ENCODE measurements at places on chromosomes 3 and 15.
A peak's percentile ranks its signal among the peaks of the same experiment; 100 is the strongest.

- peak; percentile 13 for DNase-seq
Observed at GRCh38 chr3:96813820-96814650, at the start of gene EPHA6. TSS of gene EPHA6 (plus strand) at chr3:96814594.

- DNase-seq = no peak
Observed at GRCh38 chr3:147403511-147403910, 2.8 kb downstream of the ZIC4 start.

DNA sequence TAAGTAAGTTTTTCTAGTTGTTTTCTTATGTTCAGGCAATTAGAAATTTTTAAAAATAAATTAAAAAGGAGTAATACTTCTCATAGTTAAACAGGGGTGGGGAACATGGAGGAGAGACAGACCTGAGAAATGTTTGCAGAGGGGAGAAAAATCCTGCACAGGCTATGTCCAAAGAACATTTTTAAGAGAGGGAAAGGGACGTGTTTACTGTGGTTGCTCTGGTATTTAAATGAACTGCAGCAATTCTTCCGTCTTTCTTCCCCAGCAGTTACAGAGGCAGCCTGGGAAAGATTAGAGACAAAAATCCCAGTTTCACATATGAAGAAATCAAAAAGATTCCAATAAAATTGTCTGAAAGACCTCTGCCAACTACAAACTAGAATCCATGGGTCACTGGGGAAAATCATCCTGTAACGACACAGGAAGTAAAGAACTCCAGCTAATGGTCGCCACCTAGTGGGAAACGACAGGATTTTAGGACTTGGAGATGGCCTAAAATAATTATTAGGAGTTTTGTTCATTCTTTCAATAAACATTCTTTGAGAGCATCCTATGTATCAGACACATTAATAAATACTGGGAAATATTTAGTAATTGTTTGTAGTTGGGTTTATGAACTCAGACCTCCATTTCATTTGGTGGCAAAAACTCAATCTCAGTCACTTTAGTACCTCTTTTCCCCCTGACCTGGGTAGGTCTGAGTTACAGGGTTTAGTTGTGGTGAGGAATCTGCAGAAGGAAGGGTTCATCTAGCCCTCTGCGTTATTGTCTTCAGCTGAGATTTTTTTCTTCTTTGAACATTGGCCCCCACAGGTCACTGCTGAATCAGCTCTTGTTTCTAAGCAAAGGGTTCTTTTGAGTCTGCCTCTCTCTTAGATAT is 69.9 kb upstream of the GOLIM4 start:
- peak; percentile 58 for DNase-seq

DNA sequence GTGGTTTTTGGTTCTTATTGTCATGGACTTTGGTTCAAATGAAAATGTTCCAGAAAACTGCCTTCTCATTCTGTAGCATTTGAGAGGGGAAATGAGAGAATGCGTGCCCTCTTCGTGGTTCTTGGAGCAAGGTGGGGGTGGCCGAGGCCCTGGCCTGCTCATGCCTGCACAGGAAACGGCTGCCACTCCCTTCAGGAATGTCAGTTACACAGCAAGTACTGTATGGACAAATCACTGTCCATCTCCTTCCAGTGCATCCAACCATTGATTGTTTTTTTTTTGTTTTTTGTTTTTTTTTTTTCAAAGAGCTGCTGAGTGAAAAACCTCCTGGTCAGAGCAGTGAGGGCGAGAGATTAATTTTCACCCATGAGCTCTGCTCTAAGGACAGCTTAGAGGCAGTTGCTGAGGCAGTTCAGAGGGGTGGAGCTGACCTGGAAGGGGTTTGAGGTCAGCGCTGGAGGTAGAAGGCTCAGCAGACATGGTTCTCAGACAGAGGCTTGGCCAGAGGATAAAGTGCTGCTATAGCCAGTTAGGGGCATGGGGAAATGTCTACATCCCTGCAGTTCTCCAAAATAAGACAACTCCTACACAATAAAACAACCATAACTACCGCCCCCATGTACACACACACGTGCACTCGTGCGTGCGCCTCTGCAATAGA is 20.2 kb upstream of the KIF23 start:
- DNase-seq = no peak

GRCh38 chr3:185236969-185237368 is 16.9 kb downstream of the EHHADH start:
- no peak for DNase-seq

DNA sequence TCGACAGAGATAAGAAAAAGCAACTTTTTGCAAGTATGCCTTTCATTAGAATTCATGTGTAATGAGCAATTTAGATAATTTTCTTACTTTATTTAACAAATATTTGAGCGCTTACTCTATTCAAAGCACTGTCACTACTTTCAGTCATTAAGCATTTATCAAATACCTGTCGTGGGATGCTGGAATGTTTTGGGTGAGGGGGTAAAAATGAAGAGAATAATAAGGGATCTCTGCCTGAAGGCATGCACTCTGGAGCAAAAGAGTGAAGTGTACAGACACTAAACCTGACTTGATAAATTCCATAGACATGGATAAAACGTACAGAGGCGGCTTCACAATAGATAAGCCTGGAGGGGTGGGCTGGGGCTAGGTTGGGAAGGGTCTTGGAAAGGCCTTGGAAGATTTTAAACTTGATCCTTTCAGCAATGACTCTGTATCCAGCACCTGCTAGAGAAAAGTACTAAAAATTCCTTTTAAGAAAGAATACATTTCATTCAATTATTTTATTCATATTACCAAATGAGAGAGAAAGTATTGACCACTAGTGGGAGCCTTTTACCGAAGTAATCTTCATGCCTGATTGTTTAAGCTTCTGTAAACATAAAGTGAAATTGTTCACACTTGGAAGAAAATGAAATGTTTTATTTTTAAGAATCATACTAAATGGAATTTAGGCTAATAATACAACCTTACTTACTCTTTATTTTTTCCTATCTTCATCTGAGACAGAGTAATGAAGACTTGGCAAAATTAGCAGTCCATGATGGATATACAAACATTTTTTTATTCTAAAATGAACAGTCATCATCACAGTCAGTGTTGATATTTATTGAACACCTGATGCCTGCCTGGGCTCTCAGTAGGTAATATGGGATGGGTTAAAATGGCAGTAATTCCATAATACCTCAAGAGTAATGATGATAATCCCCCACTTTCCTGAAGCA is 113.2 kb downstream of the PPP2R3A start:
- peak; percentile 35 for DNase-seq

DNA sequence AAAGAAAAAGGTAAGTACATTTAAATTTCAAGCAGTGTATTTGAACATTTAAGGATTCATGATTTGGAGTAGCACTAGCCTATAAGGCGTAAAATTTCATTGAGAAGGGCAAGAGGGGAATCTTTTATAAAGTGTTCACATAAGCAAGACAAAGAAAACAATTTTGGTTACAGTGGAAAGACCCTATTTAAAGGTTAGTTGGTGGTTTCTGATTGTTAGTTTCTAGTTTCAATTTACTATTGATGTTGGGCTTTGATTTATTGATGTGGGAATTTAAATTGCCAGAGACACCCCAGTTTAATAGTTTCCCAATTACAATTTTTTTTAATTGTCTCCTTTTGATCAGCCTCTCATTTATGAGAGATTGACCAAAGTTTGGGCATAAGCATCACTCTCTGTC is 19.5 kb downstream of the ROBO2 start:
- DNase-seq = no peak

DNA sequence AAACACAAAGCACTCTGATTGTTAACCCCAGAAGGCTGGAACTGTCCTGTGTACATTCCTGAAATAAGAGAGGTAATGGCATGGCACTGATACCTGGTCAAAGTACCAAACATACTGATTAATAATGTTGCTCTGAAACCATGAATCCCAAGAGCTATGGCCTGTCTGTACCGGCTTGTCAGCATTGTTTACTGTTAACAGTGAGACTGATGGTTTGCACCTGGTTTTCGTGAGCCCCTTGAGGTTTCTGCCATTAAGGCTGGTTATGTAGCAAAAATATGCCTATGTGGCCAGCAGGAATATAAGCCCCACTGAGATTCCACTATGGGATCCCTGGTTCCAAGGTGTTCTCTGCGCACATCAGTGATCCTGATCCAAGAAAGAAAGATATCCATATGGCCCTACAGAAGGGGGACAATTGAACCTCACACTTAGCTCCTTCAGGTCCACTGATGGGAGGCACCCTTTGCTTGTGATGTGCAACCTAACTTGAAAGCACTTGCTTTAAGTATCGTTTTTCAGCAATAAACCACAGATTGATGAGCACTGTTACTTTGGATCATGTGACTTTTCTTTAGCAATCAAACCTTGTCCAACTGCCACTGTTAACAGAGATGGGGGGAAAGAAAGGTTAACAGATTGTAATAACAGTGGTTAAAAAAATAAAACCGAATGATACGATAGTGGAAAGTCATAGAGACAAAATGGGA is 65.2 kb downstream of the TBL1XR1 start:
- peak; percentile 33 for DNase-seq

DNA sequence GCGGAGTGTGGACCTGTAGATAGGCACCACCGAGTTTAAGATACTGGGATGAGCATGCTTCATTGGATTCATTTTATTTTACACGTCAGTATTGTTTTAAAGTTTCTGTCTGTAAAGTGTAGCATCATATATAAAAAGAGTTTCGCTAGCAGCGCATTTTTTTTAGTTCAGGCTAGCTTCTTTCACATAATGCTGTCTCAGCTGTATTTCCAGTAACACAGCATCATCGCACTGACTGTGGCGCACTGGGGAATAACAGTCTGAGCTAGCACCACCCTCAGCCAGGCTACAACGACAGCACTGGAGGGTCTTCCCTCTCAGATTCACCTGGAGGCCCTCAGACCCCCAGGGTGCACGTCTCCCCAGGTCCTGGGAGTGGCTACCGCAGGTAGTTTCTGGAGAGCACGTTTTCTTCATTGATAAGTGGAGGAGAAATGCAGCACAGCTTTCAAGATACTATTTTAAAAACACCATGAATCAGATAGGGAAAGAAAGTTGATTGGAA is 29.5 kb downstream of the SYNM start:
- no peak for DNase-seq

- no peak for DNase-seq
Observed at GRCh38 chr3:58724336-58724735, 57.8 kb upstream of the FAM3D start.

- DNase-seq = peak; percentile 22
Observed at GRCh38 chr15:88606070-88606794, 14.9 kb upstream of the AEN start.

GRCh38 chr3:861721-862120 is 231.1 kb upstream of the CNTN6 start:
- DNase-seq = no peak

GRCh38 chr3:115092220-115092791 is 54.8 kb downstream of the ZBTB20 start:
- DNase-seq = peak; percentile 31

DNA sequence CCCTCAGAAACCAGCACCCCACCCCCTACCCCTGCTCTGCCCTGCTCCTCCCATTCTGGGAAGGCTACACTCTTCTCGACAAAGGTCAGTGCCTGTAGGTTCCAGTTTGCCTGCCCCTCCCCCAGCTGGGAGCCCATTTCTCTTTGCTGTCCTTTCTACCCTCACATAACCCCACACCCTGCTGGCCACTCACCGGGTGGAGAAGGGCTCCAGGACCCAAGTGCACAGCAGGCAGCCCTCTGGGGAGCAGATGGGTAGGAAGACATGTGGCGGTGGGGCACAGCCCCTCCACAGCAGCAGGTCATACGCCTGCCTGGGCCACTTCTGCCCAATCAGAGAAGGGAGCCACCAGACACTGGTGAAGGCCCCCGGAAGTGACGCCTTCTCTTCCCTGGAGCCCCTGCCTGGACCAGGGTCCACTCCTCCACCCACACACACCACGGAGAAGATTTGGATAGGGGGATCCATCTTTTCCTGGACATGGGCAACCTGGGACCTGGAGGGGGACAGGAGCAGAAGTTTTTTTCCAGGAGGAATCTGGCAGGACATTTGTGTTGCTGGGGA is at the start of gene THPO:
THPO (minus strand) TSS at position 326 of the 564 bp plus-strand sequence. CDS start 1,948 bp downstream, outside the sequence.
- peak; percentile 89 for DNase-seq

DNA sequence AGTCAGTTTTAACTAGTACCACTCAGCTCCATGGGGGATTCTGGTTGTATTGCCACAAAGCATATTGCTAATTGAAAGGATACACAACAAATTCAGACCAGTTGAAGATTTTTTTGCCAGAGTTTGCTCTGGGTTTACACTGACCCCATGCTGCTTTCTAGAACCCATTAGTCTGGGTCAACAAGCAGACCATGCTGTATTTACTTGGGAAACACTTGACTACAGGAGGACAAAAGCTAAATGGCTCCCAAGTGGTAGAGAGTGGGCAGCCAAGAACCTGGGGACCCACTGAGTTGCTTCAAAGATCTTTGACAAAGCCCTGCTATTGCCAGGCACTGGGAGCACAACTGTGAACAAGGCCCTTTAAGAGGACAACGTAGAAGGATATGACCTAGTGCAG is 86.8 kb upstream of the PSMD6 start:
- no peak for DNase-seq

DNA sequence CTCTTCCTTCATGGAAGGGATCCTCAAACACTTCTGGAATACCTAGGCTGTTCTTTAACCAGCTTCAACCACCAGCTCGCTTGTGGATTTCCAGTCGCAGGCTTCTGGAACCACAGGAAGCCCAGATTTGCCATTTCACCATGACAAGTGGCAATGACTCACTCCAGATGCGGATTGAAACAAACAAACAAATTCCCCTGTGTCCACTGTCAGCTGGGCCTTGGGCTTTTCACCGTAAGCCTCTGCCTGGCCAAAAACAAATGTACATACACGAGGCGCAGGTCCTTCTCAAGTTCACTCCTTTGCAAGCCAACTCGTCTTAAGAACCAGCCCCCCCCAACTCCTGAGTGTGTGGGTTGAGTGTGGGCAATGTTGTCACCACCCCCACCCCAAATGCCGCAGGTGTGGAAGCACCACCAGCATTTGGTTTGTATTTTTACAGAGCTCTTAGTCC is 8.8 kb downstream of the BCL6 start:
- no peak for DNase-seq

DNA sequence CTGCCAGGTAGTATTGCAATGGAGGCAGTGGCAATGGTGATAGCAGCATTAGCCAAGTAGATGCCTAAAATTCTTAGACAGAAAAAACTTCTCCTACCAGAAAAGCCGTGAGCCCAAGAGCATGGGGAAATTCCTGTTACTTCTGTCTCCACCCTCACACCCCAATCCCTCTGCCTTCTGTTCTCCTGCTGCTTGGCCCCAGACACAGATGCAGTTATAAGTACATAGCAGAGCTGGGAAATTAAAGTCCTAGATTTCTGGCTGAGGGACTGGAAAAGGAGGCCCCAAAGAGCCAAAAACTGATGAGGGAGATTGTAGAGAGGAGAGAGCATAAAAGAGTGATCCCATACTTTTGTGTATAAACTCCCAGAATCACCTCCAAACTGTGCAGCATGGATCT is 166.9 kb downstream of the SMAD6 start:
- DNase-seq = no peak

- DNase-seq = no peak
Observed at GRCh38 chr15:90603893-90604292, 74.2 kb downstream of the CRTC3 start.

GRCh38 chr3:29286478-29287240 is 5.8 kb downstream of the RBMS3 start:
- no peak for DNase-seq

GRCh38 chr15:40344631-40345120 is 3.9 kb upstream of the CCDC9B start:
- DNase-seq = peak; percentile 41

Data from NCI-H510A treated with DMSO at 0.1 percent for 48 hours (cell line).